ENCODE measurements at places on chromosomes 2 and 18. TPM values are rescaled to one million over a fixed set of nuclear protein-coding genes. Genes with fewer than 3 reads are reported as not detected.

- DNase-seq = no peak
These were observed 13.3 kb downstream of the RIF1 start for GRCh38 chr2:151422917-151423439.

Gene MAP2
- total RNA-seq = 0.47 TPM

DNA sequence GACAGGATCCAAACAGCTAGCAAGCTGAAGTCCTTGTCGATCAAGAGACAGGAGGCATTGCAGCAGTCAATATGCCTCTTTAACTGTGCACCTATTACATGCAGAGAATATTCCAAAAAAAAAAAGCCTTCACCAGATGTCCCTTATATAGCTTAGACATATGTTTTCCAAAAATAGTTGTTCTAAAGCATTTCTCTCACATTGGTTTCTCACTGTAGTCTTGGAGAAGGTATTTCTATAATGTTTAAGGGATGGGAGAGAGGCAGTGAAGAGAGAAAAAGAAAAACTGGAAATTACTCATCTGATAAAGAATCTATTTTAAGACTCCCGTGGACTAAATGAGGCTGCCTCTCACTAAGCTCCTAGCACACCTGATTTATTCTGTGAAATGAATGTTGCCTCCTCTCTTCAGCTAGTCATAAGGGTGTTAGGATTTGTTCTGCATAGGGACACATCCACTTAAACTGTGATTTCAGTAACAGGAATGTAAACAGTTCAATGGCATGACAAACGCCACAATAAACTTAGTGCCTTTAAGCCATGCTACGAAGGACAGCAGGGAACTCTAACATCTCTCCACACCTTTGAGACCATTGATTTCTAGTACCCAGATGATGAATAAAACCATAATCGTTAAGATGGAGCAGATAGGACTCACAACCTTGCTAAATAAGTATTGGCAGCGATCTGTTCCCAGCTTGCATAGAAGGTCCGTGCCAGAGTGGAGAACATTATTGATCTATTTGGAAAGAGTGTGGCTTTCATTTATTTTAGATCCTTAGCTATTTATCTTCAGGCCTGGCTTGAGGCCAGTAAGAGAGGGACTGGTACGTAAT lies 98.6 kb upstream of the NCK2 start:
- no peak for DNase-seq

- no peak for DNase-seq
These were observed 20.8 kb downstream of the DGUOK start for GRCh38 chr2:73947412-73948018.

DNA sequence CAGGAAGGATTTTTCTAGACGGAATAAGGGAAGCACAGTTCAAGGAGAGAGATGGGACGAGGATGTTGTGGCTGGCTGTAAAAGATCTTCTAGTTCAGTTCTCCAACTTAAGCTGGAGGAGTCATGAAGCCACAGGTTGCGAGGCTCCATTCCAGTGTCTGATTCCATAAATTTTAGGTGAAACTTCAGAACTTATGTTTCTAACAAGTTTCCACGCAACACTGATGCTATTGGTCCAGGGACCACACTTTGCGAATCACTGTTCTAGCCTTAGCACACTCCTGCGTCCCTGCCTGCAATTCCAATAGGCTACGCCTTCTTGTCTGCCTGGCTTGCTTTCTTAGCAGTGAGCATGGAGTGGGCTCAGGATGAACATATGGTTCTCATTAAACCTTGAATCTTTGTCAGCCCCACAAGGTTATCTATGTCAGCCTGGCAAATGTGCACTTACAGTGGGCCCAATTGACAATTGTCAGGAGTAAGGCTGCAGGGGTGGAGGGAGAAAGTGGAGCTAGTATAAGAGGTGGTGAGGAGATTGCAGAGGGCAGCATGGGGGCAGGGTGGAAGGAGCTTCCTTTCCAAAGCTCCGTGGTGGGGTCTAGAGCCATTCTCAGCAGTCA lies 438.1 kb upstream of the ST6GAL2 start:
- no peak for DNase-seq

DNA sequence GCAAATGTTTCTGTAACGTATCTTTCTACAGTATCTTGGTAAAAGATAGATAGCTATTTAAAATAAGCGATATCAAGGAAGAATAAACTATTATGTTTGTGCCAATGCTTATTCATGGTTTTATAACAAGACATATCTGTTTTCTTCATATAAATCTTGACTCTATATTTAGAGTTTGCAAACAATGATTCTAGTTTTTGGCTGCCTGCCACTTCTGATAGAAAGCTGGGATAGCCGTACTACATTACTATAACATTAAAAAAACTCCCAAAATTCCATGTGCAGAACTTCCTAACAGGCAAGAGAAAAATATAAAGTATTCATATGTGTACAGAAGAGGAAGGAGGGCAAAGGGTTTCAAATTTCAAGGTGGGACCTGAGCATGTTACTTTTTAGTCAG lies 985.0 kb downstream of the BCL11A start:
- DNase-seq = no peak

Gene DIS3L2
- total RNA-seq = 59.0 TPM
